Posterior vena cava (tissue), 2 donors: ENCODE measurements at places on chromosomes 5 and 9. TPM values are rescaled to one million over a fixed set of nuclear protein-coding genes. Genes with fewer than 3 reads are reported as not detected.

Gene ORM2
- total RNA-seq, result not detected

Gene INSL4
- total RNA-seq, result not detected

Gene LMAN2
- 95.7 TPM for total RNA-seq

Gene SPINK13
- not detected for total RNA-seq

Gene DMRT3
- total RNA-seq, result not detected

Gene SLCO4C1
- 0.37 TPM for total RNA-seq

Gene CDO1
- total RNA-seq, result 6.4 TPM

Gene CYLC2
- total RNA-seq, result not detected

Gene REEP2
- total RNA-seq, result 12.5 TPM

Gene NOL8
- total RNA-seq, result 24.0 TPM

Gene SLC46A2
- total RNA-seq, result 0.28 TPM

Gene CXCL14
- 87.3 TPM for total RNA-seq

Gene ADGRD2
- total RNA-seq, result not detected

Gene WWC1
- total RNA-seq, result 0.33 TPM

Gene SECISBP2
- total RNA-seq, result 35.2 TPM

Gene COL23A1
- total RNA-seq, result 2.0 TPM

Gene CATSPER3
- total RNA-seq, result not detected

Gene TLX3
- total RNA-seq, result not detected

Gene N4BP3
- total RNA-seq, result 1.8 TPM
